ENCODE measurements at places on chromosomes 5 and 9.

GRCh38 chr5:130710596-130710995, 454.5 kb downstream of the HINT1 start:
- H3K4me1 ChIP-seq, result peaks cover 12% of the 10 kb centered on the region
- peak; percentile 29 for DNase-seq
- no peak overlapping the region for H3K4me3 ChIP-seq
- H3K27ac ChIP-seq, result no peak overlapping the region

- H3K27ac ChIP-seq, result no peak overlapping the region
- H3K4me1 ChIP-seq, result no peaks in the 10 kb centered on the region
- no peak for DNase-seq
- no peaks in the 10 kb centered on the region for H3K36me3 ChIP-seq
These were observed 28.0 kb downstream of the ABO start for GRCh38 chr9:133246991-133247390.

- H3K4me3 ChIP-seq, result no peak overlapping the region
- H3K27me3 ChIP-seq, result no peaks in the 10 kb centered on the region
- H3K36me3 ChIP-seq, result peaks cover 6% of the 10 kb centered on the region
- H3K4me1 ChIP-seq, result no peaks in the 10 kb centered on the region
- no peak for DNase-seq
These were observed 165.5 kb downstream of the TTLL11 start for GRCh38 chr9:121927636-121928035.

GRCh38 chr5:154197801-154198491, 7.4 kb downstream of the GALNT10 start:
- peaks cover 46% of the 10 kb centered on the region for H3K4me1 ChIP-seq
- no peak overlapping the region for H3K27ac ChIP-seq
- no peaks in the 10 kb centered on the region for H3K27me3 ChIP-seq
- H3K4me3 ChIP-seq, result no peak overlapping the region
- DNase-seq, result peak; percentile 89

DNA sequence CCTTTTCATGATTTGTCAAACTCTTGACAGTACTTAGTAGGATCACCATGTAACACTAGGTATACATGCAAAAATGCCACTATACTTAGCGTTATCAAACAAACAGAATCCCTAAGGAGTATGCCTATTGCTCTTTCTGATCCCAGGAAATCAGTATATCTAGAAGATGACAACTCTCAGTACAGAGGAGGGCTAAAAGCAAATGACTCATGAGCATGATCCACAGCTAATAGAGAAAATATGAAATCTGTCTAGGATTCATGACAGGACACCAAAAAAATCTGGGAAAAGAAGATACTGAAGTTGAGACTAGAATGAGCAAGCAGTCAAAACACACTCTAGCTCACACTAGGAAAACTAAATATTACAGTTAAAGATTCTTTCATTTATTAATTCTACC, 89.2 kb downstream of the RAPGEF6 start:
- DNase-seq, result no peak
- H3K4me1 ChIP-seq, result peaks cover 14% of the 10 kb centered on the region
- H3K36me3 ChIP-seq, result peaks cover 10% of the 10 kb centered on the region
- H3K27me3 ChIP-seq, result no peaks in the 10 kb centered on the region
- H3K4me3 ChIP-seq, result no peak overlapping the region
- no peak overlapping the region for H3K27ac ChIP-seq

DNA sequence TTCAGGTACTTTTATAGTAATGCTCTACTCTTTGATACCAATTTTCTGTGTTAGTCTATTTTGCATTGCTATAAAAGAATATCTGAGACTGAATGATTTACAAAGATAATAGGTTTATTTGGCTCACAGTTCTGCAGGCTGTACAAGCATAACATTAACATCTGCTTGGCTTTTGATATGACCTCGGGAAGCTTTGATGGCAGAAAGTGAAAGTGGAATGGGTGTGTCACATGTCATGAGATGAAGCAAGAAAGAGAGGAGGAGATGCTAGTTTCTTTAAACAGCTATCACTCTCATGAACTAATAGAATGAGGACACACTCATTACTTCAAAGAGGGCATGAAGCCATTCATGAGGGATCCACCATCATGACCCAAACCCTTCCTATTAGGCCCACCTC, 270.9 kb upstream of the IL12B start:
- H3K27ac ChIP-seq, result no peak overlapping the region
- H3K27me3 ChIP-seq, result no peaks in the 10 kb centered on the region

- no peak for DNase-seq
- H3K4me1 ChIP-seq, result peaks cover 19% of the 10 kb centered on the region
- no peaks in the 10 kb centered on the region for H3K27me3 ChIP-seq
- H3K4me3 ChIP-seq, result no peak overlapping the region
These were observed 248.0 kb upstream of the PTGER4 start for GRCh38 chr5:40431734-40432133.

DNA sequence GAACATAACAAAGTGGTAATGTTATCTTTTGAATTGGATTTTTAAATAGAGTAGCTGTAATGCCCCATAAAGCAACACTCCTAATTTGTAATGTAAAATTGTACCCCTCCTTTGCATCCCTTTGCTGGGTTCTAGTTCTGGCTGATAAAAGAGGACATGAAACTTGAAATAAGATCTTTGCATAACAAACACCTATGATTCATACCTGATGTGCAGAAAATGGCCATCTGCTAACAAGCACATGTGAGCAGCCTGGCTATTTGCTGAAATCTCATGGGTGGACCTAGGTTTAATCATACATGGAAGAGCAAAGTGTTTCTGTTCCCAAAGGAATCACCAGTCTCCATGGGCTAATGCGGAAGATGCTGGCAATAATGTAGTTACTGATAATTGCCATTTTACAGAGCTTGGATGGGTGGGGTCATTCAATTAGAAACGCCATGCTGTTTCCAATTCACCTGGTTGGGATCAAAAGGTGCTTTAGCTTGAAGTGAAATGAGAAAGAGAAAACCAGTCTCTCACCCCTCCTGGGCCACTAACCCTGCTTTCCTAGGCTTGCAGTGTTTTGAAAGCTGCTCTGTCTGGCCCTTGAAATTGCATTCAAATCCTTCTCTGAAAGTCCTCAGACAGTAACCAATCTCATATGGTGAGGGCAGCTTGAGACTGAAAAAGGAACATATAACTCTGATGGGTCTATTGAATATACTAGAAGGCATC, 585.1 kb downstream of the TLE4 start:
- H3K4me1 ChIP-seq, result no peaks in the 10 kb centered on the region
- H3K4me3 ChIP-seq, result no peak overlapping the region
- peak; percentile 1 for DNase-seq
- H3K27me3 ChIP-seq, result no peaks in the 10 kb centered on the region
- peaks cover 7% of the 10 kb centered on the region for H3K36me3 ChIP-seq
- no peak overlapping the region for H3K27ac ChIP-seq

GRCh38 chr5:128426090-128426534, 111.9 kb downstream of the FBN2 start:
- no peaks in the 10 kb centered on the region for H3K4me1 ChIP-seq
- no peak for DNase-seq
- H3K4me3 ChIP-seq, result no peak overlapping the region

GRCh38 chr5:81748556-81748955, 2.3 kb downstream of the SSBP2 start:
- no peaks in the 10 kb centered on the region for H3K27me3 ChIP-seq
- H3K4me3 ChIP-seq, result peak overlapping the region; percentile 90
- H3K27ac ChIP-seq, result peak overlapping the region; percentile 70
- H3K4me1 ChIP-seq, result peaks cover 34% of the 10 kb centered on the region

DNA sequence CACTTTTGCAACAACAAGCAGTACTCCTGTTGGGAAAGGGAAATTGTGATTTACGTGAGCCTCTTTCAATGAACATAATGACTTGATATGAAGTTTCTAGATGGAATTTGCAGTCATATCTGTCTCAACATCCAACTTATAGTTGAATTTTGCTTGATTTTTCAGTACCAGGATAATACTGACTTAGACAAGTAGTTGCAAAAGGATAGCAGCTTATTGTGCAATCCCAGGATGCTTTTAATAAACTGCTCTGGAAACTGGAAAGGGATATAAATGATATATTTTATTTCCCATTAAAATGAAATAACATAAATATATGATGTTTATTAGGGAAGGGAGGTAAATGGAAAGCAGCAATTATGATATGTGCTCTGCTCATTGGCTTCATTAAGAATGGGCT, 174.4 kb upstream of the RGMB start:
- no peak overlapping the region for H3K27ac ChIP-seq
- H3K4me3 ChIP-seq, result no peak overlapping the region
- H3K4me1 ChIP-seq, result peaks cover 5% of the 10 kb centered on the region
- H3K27me3 ChIP-seq, result no peaks in the 10 kb centered on the region

GRCh38 chr5:139392678-139393496, 2.0 kb downstream of the PROB1 start:
- H3K4me1 ChIP-seq, result peaks cover 16% of the 10 kb centered on the region
- no peak overlapping the region for H3K27ac ChIP-seq
- peak; percentile 63 for DNase-seq
- peak overlapping the region; percentile 67 for H3K4me3 ChIP-seq
- H3K36me3 ChIP-seq, result peaks cover 5% of the 10 kb centered on the region
- no peaks in the 10 kb centered on the region for H3K27me3 ChIP-seq
